NCI-H1694 treated with DMSO at 0.1 percent for 48 hours (cell line): ENCODE measurements at places on chromosomes 6 and 20.

GRCh38 chr6:136326038-136326553, 36.5 kb upstream of the BCLAF1 start:
- DNase-seq, result no peak

DNA sequence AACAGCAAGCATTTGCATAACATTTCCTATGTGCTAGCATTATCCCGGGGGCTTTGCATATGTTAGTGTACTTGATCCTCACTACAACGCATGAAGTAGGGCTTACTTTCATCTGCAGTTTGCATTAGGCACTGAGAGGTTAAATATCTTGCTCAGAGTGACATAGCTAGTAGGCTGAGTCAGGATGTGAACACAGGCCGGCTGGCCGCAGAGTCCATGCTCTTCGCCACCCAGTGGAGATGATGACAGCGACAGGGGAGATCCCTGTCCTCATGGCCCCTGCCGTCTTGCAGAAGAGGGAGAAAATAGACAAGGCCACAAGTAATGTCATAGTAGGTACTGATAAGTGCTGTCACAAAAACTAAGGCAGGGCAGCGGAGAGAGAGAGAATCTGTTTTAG, 46.9 kb downstream of the LYRM4 start:
- no peak for DNase-seq

DNA sequence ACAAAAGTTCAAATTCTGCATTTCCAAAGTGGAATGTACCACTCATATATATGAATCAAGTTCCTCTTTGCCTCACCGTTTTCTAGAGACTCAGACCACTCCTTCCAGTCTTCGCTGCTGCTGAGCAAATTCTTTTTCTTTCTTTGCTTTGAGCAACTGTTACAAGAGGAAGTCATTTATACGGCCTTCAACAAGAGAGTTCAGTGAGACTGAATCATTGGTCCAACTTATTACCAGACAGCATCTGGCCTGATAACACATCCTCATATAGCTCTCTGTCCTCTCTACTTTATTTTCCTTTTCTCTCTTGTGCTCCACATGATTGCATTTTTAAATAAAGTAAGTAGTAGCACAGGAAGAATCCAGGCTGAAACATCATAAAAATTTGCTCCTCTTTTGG, 652.7 kb downstream of the PHF3 start:
- DNase-seq, result no peak

DNA sequence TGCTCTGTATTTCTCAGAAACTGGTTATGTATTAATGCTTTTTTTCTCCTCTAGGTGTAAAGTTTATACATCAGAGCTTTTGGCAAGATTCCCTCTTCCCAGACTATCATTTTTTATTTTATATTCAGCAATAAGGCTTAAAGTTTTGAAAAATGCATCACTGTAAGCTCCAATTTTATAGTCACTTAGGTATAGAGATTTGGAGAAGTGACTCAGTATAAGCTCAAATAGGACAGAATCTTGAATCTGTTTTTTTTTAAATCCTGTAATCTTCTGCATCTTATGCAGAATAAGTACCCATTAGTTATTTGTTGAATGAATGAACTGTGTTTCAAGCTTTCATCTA, 1.0 kb downstream of the NCOA7 start:
- DNase-seq, result peak; percentile 54

DNA sequence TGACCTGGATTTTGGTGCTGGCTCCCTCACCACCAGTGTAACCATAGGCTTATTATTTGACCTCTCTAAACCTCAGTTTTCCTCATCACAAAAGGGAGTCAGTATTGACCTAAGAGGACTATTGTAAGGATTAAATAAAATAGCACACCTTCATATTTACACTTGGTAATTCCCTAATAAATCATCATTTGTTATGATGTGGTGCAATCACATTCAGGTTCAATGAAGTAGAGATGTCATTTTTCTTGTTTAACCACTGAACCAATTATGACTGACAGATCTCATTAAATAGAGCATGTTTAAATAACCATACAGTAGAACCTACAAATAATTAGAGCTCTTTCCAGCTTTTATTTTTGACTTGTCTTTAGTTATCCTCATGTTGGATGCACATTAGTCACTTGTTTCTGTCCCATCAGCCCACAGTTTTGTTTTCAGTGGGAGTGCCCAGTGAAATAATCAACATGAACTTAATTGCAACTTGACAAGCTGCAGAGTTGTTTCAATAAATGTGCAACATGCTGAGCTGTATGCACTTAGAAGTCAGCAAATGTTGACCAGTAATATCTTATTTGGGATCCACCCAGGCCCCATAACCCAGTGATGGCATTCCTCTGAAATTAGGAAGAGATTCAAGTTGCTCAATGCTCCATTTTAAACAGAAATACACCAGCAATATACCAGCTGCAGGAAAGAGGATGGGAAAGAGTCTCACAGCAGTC, 451.7 kb upstream of the MARCKS start:
- DNase-seq, result no peak
